ENCODE measurements at places on chromosomes 12 and 14.

DNA sequence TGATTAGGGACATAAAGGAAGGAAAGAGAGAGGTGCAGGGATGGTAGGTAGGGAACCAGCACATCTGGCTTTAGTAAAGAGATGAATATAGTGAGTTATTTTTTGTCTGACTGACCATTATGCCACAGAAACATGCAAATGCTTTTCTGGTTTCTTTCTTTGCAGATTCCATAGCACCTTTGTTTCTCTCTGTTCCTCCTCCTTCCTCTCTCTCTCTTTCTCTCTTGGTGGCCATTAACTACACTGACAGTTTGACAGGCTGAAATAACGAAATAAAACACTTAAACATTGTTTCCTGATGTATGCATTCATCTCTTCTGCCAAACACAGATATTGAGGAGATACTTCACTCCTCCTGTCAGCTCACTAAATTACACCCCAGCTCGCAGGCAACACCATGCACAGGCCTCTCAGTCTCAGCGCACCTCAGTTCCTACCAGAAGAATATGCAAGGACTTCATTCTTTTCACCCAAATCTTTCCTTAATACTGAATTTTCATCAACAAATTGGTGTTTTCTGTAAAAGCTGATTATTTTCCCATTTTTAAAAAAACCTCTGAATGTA is 406.9 kb upstream of the SOX5 start:
- no peak for DNase-seq

- DNase-seq = no peak
Measured at GRCh38 chr12:119117936-119118335, 60.8 kb upstream of the HSPB8 start.

DNA sequence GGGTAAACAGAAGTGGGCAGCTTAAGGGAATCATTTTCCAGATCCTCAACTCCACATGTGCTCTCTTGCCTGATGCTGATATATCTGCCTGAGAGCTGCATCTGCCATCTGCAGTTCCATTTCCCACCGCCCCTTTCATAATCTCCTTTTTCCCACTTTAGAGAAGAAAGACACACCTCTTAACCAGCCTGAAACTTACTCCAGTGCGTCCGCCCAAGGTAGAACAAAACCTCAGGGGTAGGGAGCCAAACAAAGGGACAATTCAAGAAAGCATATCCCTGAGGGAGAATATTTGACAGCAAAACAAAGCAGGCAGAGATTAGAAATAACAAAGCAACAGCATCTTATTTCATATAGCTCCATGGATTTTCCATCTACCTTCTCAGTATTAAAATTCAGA is 4.3 kb downstream of the MDM1 start:
- no peak for DNase-seq

GRCh38 chr12:126191031-126191891 is 1126.0 kb downstream of the AACS start:
- no peak for DNase-seq

DNA sequence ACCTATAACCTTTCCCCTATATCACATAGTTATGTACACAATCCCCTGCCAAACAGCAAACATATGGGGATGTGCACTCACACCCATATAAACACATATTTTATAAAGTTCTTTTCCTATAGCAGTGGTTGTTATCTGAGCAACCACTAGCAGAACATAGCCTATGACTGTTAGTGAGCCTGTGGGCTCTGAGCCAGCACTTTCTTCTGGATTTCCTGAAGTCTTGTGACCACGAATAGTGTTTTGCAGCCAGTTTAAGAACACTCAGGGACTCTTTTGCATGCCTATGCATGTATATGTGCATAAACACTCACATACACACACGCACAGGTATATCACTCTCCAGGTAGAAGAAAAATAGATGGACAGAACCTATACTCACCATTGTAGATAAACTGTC is 17.1 kb downstream of the TESPA1 start:
- no peak for DNase-seq

DNA sequence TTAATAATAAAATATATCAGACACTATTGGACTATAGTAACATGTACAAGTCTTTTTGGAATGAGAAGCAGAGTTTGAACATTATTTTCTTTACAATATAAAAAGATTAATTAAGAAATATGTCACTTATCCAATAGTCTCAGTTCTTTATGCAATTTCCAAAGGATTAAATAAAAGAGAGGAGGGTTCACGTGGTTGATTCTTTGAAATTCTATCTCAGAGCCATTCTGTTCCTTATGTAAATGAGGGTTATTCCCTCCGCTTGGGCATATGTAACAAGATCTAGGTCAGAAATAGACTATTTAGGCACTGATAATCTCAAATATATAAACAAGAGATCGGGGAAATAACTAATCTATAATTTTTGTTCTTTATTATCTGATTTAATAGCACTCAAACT is 2.1 kb upstream of the TUBA1A start:
- DNase-seq = no peak

- DNase-seq = no peak
Measured at GRCh38 chr14:36519431-36520321, at the start of gene NKX2-1. Gene NKX2-1 (minus strand): TSS chr14:36520232. CDS start chr14:36520129, 103 bp downstream.

DNA sequence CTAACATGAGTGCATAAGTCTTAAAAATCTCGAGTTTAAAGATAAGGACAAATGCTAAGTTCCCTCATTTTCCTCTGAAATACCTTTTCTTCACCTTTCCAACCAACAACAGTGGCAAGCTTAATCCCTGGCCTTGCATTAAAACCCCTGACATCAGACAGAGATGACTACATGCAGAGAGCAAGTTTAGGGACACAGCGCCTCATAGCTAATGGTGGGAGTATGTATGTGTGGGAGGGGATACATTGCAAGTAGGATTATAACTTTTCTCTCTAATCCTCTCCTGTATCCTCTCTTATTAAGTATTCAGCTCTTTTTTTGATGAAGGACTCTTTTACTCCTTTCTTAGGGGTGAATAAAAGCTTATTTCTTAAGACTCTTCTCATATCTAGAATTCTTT is 547.1 kb downstream of the CCER1 start:
- DNase-seq = no peak

- no peak for DNase-seq
Measured at GRCh38 chr12:50546441-50547318, 41.9 kb downstream of the DIP2B start.

- no peak for DNase-seq
Measured at GRCh38 chr12:26271024-26271423, 75.7 kb downstream of the SSPN start.

All from stimulated activated CD4-positive, alpha-beta T cell treated with anti-CD3 and anti-CD28 coated beads, Interleukin-15, amount 100 ng/mL, for 48 hours (primary cell).